ENCODE measurements at places on chromosomes 5 and 9.

DNA sequence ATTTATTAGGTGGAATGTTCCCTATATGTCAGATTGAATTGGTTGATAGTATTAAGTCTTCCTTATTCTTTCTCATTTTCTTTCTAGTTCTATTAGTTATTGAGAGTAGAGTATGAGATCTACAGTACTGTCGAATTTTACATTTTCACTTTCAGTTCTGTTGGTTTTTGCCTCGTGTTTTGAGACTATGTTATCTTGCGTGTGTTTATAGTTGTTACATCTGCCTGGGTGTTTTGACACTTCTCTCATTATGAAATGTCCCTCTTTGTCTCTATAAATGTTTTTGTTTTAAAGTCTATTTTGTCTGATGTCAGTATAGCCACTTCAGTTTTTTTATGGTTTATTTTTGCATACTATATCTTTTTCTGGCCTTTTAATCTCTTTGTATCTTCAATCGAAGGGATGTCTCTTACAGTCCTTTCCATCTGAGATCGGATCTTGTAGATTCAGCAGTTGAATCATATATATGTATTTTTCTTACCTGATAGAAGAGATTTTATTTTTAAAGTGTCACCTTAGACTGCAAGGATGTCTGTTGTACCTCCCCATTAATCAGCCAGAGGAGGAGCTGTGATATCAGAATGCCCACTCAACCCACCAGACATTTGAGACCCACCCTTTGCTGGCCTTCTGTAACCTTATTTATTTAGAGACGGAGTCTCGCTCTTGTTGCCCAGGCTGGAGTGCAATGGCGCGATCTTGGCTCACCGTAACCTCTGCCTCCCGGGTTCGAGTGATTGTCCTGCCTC lies 20.7 kb downstream of the EHMT1 start:
- no peak for DNase-seq

- DNase-seq = no peak
Observed at GRCh38 chr9:114588651-114589526, 1.3 kb downstream of the ATP6V1G1 start.

- DNase-seq = no peak
Observed at GRCh38 chr9:18473652-18474279, at the start of gene ADAMTSL1. Gene ADAMTSL1, plus strand, starts transcription at chr9:18474153. Its CDS starts 80 bp downstream, at chr9:18474233.

DNA sequence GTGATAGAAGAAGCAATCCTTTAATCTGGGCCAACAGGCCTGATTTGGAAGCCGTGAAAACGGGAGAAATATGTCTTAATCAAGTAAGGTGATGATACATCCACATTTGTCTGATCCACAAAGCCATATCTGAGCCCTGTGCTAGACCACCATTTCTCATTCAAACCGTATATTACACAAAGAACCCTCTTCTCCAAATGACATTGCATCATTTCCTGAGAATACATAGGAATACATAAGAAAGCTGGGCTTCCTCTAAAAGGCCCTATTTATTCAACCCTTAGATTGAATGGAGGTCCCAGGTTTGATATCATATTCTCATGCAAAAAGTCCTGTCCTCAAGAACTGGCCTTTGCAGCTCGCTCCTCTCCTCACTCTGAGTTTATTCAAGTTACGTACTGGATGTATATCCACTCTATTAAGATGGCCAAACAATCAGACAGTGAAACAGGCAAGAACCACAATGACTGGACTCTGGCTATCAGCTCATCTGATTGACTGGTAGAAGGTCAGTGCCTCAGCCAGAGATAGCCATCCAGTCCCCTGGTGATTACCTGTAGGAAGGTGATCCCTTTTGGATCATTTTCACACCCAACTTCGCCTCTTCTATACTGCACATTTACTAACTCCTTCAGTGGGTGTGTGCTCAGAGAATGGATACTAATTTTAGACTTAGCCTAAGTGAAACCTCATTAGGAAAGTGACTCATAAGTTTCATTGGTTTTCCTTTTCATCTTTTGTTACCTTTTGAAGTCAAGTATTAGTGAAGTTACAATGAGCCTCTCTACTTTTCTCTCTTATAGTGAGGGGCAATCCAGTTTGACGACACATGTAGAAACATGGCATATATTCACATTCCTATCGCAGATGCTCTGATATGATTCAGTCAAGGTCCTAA lies 167.6 kb upstream of the WWC1 start:
- no peak for DNase-seq

DNA sequence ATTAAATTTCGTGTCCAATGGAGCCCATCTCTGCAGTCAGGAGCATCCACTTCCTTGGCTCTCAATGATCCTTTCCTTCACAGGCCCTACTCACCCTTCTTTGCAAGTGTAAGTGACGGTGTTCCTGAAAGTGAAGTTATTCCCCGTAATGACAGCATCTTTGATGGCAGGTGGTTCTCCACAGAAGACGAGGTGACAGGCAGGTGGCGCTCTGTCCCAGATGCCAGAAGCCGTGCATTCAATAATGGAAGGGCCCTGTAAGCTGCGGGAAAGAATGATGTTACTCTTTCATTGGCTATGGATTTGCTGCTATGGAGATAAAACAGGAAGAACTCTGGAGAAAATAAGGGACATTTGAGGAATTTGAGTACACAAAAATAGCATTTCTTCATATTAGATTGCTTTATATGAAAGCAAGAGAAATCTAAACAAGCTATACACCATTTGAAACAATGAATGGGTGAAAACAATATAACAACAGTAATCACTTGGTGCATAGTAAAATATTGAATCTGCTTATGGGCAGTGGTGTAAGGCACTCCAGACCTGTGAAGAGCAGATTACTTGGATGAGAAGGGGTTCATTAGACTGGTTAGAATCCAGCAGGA lies 89.9 kb upstream of the TXNDC8 start:
- DNase-seq = no peak

- DNase-seq = no peak
Observed at GRCh38 chr5:143231973-143232812, 171.3 kb downstream of the NR3C1 start.

DNA sequence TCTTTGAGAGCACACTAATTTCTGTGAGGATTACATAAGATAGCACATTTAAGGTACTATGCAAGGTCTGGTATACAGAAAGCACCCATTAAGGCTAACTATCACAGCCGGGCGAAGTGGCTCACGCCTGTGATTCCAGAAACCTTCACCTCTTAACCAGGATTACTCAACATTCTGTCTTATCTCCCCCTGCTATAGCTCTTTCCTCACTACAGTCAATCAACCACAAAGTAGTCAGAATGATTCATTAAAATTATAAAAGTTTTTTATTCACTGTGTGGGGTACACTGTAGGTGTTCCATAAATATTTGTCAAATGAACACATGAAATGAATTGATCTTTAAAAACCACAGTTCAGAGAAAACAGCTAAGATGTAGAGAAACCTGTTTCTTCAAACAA lies 48.7 kb downstream of the CHD1 start:
- DNase-seq = no peak

- DNase-seq = no peak
Observed at GRCh38 chr9:89635816-89636215, 31.0 kb downstream of the GADD45G start.

GRCh38 chr9:34689512-34689911 lies 1.6 kb downstream of the CCL19 start:
- no peak for DNase-seq

DNA sequence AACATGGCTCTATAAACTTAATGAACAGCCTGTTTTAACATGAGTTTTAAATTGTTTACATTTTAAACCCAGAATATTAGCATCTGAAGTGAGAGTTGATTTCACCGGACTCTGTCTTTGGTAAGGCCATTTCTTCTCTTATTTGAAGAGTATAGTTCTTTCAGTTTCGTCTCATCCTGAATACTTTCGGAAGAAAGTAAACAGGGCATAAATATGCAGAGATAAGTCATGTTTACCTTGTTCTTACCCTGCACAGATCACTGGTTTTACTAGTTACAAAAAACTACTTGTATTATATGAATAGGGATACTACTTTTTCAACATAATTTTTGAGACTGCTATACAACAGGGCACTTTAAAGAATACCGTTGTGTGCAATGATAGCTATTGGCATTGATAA lies 656.3 kb upstream of the ZNF608 start:
- DNase-seq = no peak

All from activated T-helper 1 cell treated with anti-CD3 and anti-CD28 coated beads, Interleukin-12 subunit alpha, Interleukin-12 subunit beta, Interleukin-2, Interleukin-4 antibody, amounts not matched to agents 30 ng/mL and 10 ng/mL and 1 ng/mL, durations not matched to agents 14 hours and 24 hours and 36 hours (primary cell).